Thoracic aorta (tissue), 2 donors: ENCODE measurements at places on chromosomes 7 and 10. TPM values are rescaled to one million over a fixed set of nuclear protein-coding genes. Genes with fewer than 3 reads are reported as not detected.

GRCh38 chr7:99165816-99166215 lies 21.9 kb upstream of the SMURF1 start:
- no peak for DNase-seq

Gene EGR2
- 0.95 TPM for total RNA-seq

Gene EXOSC1
- 23.4 TPM for total RNA-seq

Gene CRHR2
- 0.21 TPM for total RNA-seq

Gene PCDH15
- total RNA-seq = 0.95 TPM
